ENCODE measurements at places on chromosomes 12 and 14. TPM values are rescaled to one million over a fixed set of nuclear protein-coding genes. Genes with fewer than 3 reads are reported as not detected.

Gene AKAP3
- 0.58 TPM for total RNA-seq

Gene FOXA1
- 20.6 TPM for total RNA-seq

Gene RIMBP2
- 44.6 TPM for total RNA-seq

Gene SLC25A21
- total RNA-seq, result 1.3 TPM

Gene ASPG
- total RNA-seq, result 0.58 TPM

Gene MMP14
- 90.3 TPM for total RNA-seq

Gene TOMM20L
- total RNA-seq, result not detected

Gene CD163L1
- total RNA-seq, result 17.7 TPM

Gene TSHR
- total RNA-seq, result 0.45 TPM

Gene AMN
- total RNA-seq, result 1.3 TPM

Measured in stomach (tissue), 19 donors.